ENCODE measurements at places on chromosomes 3 and 15.

- no peak for DNase-seq
Observed at GRCh38 chr3:177833332-177833731, 636.0 kb upstream of the TBL1XR1 start.

DNA sequence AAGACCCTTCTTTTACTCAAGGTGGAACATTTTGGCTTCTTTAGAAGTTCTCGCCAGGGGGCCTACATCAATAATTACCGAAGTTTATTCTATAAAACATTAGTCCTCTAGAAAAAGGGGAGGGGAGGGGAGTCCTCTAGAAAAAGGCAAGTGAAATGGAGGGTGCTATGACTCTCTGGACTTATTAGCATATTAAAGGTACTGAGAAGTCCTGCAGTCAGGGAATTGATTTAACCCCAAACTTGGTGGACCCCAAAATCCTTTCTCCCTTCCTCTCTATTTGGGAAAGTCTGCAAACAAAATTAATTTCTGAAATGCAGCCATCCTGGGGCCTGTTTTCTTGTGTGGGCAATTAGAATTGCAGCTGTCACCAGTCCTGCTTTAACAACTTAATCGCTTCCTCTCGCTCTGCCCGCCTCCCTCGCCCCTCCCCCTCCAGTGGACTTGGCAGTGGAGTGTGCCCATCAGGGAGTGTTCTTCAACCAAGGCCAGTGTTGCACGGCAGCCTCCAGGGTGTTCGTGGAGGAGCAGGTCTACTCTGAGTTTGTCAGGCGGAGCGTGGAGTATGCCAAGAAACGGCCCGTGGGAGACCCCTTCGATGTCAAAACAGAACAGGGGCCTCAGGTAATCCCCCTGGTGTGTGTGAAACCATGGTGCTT, 18.9 kb upstream of the LRRK1 start:
- peak; percentile 58 for DNase-seq

DNA sequence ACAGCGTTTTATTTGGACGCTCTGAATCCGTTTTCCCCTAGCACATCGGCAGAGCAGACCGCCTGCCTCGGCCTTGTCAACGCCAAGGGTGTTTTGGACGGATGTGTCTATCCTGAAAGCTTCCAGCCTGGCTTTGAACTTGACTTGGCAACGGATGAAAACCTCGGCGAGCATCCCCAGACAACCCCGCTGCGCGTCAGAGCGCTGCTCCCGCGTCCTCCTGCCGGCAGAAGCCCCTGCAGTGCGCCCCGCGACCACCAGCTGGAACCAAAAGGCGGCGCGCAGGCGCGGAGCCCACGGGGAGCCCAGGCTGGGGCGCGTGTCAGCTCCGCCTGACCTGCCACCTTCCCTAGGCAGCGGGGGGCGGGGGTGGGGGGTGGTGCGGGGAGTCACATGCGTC, 26.2 kb upstream of the ARL8B start:
- DNase-seq = peak; percentile 80

GRCh38 chr3:150149651-150150051, 179.0 kb upstream of the PFN2 start:
- DNase-seq = no peak

GRCh38 chr15:38674448-38674847, 109.8 kb upstream of the RASGRP1 start:
- DNase-seq = no peak

GRCh38 chr3:31185062-31185357, 290.5 kb upstream of the GADL1 start:
- DNase-seq = no peak

GRCh38 chr15:33503681-33504080, 192.9 kb downstream of the RYR3 start:
- no peak for DNase-seq

- no peak for DNase-seq
Observed at GRCh38 chr3:8233938-8234337, 267.7 kb upstream of the LMCD1 start.

DNA sequence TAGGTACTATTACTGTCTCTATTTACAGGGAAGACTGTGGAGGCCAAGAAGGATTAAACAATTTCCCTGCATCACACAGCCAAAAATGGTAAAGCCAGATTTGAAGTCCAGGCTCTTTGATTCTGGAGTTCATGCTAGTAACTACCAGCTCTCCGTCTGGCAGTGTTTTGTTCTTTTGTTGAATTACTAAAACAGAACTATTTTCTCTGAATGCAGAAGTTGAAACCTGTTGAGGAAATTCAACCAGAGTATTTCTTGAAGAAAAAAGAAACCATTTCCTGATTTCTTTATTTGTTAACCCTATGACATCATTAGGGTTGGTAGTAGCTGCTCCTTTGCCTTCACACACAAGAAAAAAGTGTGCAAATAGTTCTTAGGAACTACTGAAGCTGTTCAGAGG, 34.3 kb downstream of the CRTC3 start:
- DNase-seq = no peak

DNA sequence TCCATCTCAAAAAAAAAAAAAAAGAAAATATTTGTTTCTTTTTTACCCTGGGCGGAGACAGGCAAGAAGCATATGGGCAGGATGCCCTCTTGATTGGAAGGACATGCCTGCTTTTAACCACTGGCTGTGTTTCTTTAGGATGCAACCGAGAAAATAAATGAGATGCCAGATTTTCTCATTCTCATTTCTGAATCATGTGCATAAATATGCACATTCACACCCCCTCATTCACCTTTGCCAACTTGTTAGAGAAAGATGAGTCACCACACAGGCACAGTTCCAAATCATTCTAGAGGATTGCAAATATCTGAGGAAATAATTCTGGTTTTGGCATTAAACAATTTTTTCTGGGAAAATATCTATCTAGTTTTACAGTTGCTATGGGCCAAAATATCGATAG, 3.3 kb downstream of the LIPH start:
- no peak for DNase-seq

DNA sequence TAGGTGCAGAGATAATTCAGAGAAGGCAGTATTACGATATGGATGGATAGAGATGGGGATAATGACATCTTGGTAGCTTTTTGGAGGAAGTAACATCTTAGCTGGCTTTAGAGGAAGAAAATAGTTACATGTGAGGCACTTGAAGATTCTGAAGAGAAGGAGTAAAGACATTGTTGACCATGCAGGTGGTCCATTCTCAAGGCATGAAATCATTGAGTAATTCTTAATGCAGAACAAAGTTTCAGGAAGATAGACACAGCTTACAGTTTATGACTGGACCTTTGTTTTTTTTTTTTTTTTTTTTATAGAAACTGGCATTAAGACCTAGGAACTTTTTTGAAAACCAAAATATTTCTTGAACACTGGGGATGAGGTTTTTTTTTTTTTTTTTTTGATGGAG, 28.2 kb downstream of the MBNL1 start:
- DNase-seq = no peak

- no peak for DNase-seq
Observed at GRCh38 chr3:64408770-64409169, 183.5 kb upstream of the PRICKLE2 start.

- no peak for DNase-seq
Observed at GRCh38 chr15:54159012-54159411, 180.8 kb downstream of the UNC13C start.

GRCh38 chr15:97791824-97792792, 168.4 kb upstream of the ARRDC4 start:
- no peak for DNase-seq

DNA sequence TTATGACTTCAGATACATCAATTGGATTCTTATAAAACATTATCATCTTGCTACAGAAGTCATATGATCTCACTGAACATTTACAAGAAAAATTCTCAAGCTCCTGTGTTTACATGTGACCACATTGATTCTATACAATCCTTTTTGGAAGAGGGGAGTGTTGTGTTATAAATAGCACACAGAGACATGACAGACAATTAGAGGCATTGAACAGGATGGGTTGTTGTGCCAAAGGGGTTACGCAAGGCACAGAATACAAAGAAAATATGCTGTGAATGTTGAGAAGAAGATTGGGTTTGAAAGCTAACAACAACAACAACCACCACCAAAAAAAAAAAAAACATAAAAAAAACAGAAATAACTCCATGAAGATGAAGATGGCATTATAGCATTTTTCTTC, 32.5 kb upstream of the TBL1XR1 start:
- DNase-seq = no peak

Measured in left hindlimb (tissue), 1 donor.